Osteoblast (primary cell): ENCODE measurements at places on chromosomes 7 and 10. TPM values are rescaled to one million over a fixed set of nuclear protein-coding genes. Genes with fewer than 3 reads are reported as not detected.
A peak's percentile ranks its signal among the peaks of the same experiment; 100 is the strongest.

DNA sequence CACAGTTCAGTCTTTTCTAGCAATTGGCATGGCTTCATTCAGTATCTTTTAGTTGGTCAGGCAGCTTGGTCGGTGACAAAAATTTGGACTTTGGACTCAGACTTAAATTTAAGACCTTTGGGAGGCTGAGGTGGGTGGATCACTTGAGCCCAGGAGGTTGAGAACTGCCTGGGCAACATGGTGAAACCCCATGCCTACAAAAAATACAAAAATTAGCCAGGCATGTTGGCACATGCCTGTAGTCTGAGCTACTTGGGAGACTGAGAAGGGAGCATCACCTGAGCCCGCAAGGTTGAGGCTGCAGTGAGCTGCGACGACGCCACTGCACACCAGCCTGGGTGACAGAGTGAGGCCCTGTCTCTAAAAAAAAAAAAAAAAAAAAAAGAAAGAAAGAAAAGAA lies 19.5 kb upstream of the ITPRID1 start:
- no peak overlapping the region for H3K27ac ChIP-seq
- H3K27me3 ChIP-seq: no peaks in the 10 kb centered on the region
- H3K36me3 ChIP-seq: no peaks in the 10 kb centered on the region
- no peak for DNase-seq
- H3K4me3 ChIP-seq: no peak overlapping the region

TEX47 gene
- total RNA-seq: not detected in 2 replicates

- no peaks in the 10 kb centered on the region for H3K4me1 ChIP-seq
- H3K27ac ChIP-seq: no peak overlapping the region
- no peaks in the 10 kb centered on the region for H3K27me3 ChIP-seq
- no peaks in the 10 kb centered on the region for H3K36me3 ChIP-seq
- H3K4me3 ChIP-seq: no peak overlapping the region
- no peak for DNase-seq
These were observed 85.2 kb downstream of the WDFY4 start for GRCh38 chr10:48769706-48770435.

- no peak for DNase-seq
- no peaks in the 10 kb centered on the region for H3K27me3 ChIP-seq
- H3K4me3 ChIP-seq: no peak overlapping the region
- no peaks in the 10 kb centered on the region for H3K4me1 ChIP-seq
- H3K27ac ChIP-seq: no peak overlapping the region
- H3K36me3 ChIP-seq: no peaks in the 10 kb centered on the region
These were observed 426.4 kb downstream of the ACTR3B start for GRCh38 chr7:153185936-153186335.

- peak overlapping the region; percentile 96 for H3K27ac ChIP-seq
- H3K27me3 ChIP-seq: no peaks in the 10 kb centered on the region
- peaks cover 85% of the 10 kb centered on the region for H3K36me3 ChIP-seq
- DNase-seq: peak; percentile 46
- no peak overlapping the region for H3K4me3 ChIP-seq
These were observed 161.1 kb upstream of the KLF14 start for GRCh38 chr7:130894909-130895750.

- H3K4me1 ChIP-seq: no peaks in the 10 kb centered on the region
- H3K27me3 ChIP-seq: no peaks in the 10 kb centered on the region
- H3K4me3 ChIP-seq: no peak overlapping the region
- H3K36me3 ChIP-seq: no peaks in the 10 kb centered on the region
- H3K27ac ChIP-seq: no peak overlapping the region
- DNase-seq: no peak
These were observed 83.3 kb downstream of the ORC5 start for GRCh38 chr7:104124469-104124868.

GRCh38 chr10:128064108-128064969 lies 61.9 kb downstream of the MKI67 start:
- H3K4me3 ChIP-seq: no peak overlapping the region
- peaks cover 19% of the 10 kb centered on the region for H3K4me1 ChIP-seq
- H3K27me3 ChIP-seq: no peaks in the 10 kb centered on the region
- peaks cover 16% of the 10 kb centered on the region for H3K36me3 ChIP-seq

- H3K4me1 ChIP-seq: peaks cover 14% of the 10 kb centered on the region
- H3K4me3 ChIP-seq: no peak overlapping the region
- H3K27ac ChIP-seq: no peak overlapping the region
- H3K36me3 ChIP-seq: no peaks in the 10 kb centered on the region
- DNase-seq: no peak
- no peaks in the 10 kb centered on the region for H3K27me3 ChIP-seq
These were observed 18.8 kb downstream of the FIGNL1 start for GRCh38 chr7:50431316-50431715.
